Smooth muscle cell of bladder (primary cell): ENCODE measurements at places on chromosomes 7 and 10. TPM values are rescaled to one million over a fixed set of nuclear protein-coding genes. Genes with fewer than 3 reads are reported as not detected.

The TUBB8 gene
- under 0.01 TPM in 1 of 2 replicates, not detected in the other for total RNA-seq

The SBDS gene
- total RNA-seq, result 69.4 and 91.0 TPM in 2 replicates

The CPN1 gene
- total RNA-seq, result not detected in 2 replicates

The SPDYE2B gene
- not detected in 2 replicates for total RNA-seq

The ZSCAN21 gene
- 6.5 and 12.2 TPM in 2 replicates for total RNA-seq

The GLI3 gene
- 4.1 and 5.1 TPM in 2 replicates for total RNA-seq

The CPA4 gene
- 25.9 and 83.2 TPM in 2 replicates for total RNA-seq

The MRC1 gene
- under 0.01 TPM in 2 replicates for total RNA-seq

The TBX20 gene
- 4.5 and 4.6 TPM in 2 replicates for total RNA-seq

The CFAP46 gene
- total RNA-seq, result 0.37 and 1.1 TPM in 2 replicates

The GRID2IP gene
- not detected in 2 replicates for total RNA-seq

The TUBAL3 gene
- total RNA-seq, result not detected in 2 replicates

The HTRA1 gene
- total RNA-seq, result 142 and 218 TPM in 2 replicates

The C10orf143 gene
- 0.85 and 1.2 TPM in 2 replicates for total RNA-seq

The CYP2C8 gene
- under 0.01 TPM in 1 of 2 replicates, not detected in the other for total RNA-seq
